K562 (cell line): ENCODE measurements at places on chromosomes 2 and 18.

- DNase-seq: no peak
Measured at GRCh38 chr2:62114564-62114963, 81.4 kb upstream of the B3GNT2 start.

DNA sequence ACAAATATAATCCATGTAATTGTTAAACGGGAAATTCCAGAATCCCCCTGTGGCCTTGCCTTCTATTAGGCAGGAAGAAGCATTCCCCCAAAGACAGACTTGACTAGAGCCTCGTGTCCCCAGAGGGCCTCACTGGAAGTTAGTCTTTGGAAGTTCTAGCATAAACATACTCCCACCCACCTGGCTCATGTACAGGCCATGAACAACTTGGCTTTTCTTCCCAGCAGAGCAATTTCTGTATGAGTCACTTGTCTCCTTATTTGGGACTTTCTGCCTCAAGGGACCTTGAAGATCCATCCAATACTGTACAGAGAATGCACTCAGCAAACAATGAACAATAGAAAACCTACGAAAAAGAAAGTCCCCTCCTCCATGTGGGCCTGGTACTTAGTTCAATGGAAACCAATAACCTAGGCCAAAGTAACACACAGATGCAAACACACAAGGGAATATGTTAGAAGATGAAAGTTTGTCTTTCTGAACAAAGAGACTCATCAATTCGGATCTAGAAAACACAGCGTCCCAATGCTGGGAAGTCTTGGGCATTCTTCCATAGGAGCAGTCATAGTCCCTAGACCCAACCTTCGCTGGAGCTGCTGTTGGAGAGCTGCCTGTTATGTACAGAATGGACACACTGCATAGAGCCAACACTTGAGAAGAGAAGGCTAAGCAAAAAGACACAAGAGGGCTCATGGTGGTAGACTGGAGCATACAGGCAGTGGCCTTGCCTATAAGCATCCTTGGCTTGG is 303.5 kb downstream of the HRH4 start:
- no peak for DNase-seq

GRCh38 chr2:88638743-88639142 is 11.5 kb upstream of the EIF2AK3 start:
- no peak for DNase-seq

DNA sequence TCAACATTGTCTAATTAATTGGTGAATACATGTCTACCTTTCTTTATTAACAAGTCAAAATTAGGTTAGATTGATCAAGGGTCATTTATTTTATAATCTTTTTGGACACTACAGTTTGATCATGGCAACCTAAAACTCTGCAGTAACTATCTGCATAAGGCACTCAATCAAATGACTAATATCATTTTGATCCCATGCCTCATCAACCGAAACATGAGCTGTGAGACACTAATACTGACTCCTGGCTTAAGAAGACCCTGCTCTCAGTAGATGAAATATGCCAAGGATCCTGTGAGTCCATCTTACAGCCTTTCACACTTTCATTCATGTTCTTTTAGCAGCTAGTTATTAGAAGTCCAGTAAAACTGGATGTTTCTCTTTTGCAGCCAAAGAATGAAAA is 169.4 kb upstream of the CAVIN2 start:
- DNase-seq: no peak

- DNase-seq: no peak
Measured at GRCh38 chr18:12803069-12803936, 80.7 kb downstream of the PTPN2 start.

DNA sequence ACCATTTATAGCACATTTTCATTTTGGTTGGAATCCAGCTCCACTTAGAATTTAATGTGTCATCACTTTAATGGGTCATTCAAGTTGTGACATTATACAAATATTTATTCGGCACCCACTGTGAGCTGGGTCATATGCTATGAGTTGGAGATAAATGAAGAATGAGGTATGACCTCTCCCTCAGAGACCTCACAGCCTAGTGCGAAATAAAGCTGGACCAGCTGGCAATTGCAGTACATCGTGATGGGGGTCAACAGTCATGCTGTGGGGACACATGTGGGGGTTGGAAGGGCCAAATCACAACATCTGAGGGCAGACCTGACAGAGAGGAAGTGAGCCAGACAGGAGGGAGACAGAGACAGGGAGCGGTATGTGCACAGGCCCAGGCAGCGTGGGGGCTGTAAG is 175.4 kb downstream of the MAIP1 start:
- DNase-seq: no peak

GRCh38 chr18:70116949-70117348 is 88.5 kb downstream of the RTTN start:
- no peak for DNase-seq

DNA sequence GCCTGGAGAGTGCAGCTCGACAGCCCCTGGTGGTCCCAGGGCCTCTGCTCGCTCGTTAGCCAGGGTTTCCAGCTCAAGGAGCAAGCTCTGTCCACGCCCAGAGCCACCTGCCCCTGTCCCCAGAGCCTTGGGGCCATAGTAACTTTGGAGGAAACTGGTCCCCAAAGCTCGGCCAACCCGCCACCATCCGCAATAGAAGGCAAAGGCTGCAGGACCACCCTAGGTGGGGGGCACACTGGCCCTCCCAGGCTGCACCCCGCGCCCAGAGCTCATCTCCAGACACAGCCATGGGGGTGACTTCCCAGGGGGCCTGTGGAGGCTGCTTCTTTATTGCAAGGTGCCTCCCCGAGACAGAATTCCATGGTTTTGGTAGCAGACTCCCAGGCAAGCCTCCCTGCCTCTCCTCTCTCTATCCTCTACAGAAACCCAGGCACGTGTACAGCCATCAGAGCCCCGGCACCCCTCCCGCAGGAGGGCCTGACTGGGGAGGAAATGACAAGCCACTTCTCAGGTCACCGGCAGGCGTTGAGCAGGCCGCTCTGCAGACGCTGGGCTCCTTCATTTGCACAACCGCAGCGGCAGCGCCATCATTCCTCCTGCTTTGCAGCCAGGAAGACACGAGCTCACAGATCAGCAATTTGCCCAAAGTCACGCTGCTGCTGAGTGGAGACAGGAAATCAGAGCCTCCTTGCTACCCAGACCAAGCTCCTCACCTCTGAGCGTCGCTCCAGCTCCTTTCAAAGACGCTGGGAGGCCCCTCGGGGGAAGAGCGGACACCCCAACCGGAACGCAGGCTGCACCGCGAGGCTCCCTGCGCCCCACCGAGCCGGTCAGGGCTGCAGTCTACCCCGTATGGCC is 80.2 kb downstream of the NDUFA10 start:
- DNase-seq: no peak

DNA sequence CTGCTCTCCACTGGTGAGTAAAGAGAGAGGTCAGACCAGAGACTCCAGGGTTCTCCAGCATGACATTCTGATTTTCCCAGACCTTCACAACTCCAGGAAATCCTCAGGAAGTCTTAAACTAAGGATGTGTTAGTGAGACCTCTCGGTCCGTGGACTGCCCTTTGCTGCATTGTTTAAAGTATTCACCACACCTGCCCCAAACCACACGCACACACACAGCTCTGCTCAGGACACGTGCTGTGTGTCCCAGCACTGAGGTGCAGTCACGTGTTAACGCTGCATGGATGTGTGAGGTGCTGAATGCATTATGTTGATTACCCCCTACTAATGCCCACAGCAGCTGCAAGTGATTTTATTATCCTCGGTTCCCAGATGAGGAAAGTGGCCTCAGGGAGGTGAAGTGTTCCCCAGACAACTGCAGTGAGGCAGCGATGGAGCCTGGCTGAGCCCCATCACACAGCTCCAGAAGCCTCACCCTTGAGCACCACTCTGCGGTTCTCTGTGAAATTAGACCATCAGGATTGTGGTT is 68.4 kb downstream of the TRAPPC12 start:
- no peak for DNase-seq

- no peak for DNase-seq
Measured at GRCh38 chr2:52404866-52405265, 1362.7 kb upstream of the CHAC2 start.

GRCh38 chr2:158788951-158789350 is 6.2 kb upstream of the DAPL1 start:
- DNase-seq: no peak

DNA sequence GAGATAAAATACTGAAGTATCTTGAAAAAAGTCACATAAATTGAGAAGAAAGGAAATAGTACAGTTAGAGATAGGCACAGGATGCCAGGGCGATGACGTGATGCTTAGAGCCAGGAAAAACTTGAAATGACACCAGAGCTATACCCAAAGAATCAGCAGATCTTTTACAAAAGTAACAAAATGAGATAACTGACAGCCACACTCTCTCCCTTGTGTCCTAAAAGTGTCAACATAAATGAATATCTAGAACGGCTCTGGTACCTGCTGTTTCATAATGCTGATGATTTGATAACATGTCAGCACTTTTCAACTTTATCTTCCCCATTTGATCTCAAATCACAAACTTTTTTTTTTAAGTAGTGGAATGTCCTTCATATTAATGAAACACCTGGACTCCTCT is 45.6 kb upstream of the ZC3H15 start:
- DNase-seq: peak; percentile 18

DNA sequence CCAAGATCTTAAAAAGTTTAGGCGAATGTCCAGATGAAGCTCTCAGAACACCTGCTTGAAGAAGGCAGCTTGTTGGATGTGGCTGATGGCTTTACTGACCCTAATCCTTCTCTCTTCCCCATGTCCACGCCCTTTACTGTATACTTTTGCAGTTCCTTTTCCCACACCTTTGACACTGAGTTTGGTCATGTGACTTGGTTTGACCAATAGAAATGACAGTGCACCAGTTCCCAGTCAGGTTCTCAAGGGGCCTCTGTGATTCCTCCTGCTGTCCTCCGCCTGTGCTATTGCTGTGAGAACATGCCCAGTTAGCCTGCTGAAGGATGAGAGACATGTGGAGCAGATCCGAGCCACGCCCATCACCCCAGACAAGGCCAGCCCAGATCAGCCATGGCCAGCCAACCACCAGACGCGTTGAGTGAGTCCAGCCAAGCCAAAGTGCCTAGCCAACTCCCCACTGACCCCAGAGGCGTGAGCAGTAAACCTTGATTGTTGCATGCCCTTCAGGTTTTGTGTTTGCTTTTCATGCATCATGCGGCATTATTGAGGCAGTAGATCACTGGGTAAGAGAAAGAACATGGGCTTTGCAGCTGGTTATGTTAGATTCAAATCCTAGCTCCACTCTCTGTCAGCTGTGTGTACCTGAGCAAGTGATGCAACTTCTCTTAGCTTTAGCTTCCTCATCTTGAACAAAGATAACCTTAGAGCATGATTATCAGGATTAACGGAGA is 258.0 kb upstream of the SIX2 start:
- DNase-seq: no peak

- peak; percentile 56 for DNase-seq
Measured at GRCh38 chr2:27085673-27086089, 891 bp upstream of the KHK start.

GRCh38 chr2:75200140-75201096 is 1.1 kb upstream of the TACR1 start:
- DNase-seq: no peak

- DNase-seq: no peak
Measured at GRCh38 chr18:12890964-12891363, 6.9 kb upstream of the PTPN2 start.

DNA sequence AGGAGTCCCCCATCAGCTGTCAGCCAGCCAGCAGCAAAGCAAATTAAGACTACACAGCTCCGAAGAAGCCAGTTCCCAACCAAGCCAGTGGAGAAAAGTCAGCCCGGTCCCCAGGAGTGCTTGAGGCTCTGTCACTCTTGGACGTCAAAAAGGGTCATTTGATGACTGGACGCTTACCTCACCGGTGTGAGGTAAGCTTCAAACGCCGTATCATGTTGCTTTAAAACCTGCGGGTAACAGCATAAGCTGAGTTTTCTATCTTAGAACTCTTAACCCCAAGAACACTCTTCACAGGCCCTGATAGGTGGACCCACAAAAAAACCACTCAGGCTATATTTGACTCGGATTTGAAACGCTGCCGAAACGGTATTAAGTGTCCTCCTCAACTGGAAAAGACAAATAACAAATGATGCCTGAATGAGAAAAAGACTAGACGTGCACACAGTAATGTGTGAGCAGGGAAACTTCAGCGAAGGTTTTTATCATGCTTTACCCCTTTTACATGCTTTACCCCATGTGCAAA is 682 bp upstream of the LNPK start:
- peak; percentile 81 for DNase-seq

DNA sequence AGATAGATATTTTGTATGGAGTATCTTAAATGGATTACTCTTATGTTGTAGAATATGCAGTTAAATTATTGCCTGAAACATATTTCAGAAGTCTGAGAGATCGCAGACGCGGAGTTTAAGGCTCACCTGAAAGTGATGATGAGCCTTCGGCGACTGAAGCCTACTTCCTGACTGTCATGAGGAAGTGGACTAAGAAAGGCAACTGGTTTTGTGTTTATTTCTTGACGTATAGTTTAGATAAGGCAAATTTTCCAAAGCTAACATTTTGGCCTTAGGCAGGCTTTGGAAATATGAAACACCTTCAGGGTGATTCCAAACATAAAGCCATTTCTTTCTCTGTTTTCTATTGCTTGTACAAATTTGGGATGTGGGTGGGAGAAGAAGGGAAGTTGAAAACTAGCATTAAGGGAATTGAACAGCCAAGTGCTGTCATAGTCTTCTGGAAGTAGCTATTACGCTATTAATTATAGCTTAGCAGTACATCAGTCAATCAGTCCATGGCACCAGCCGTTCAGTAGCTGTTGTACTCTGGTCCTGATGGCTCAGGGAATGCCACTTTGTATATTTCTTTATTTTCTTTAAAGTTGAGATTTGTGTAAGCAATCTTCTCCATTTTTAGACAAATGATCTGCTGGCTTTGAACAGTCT is 1.5 kb downstream of the GRHL1 start:
- DNase-seq: no peak

- no peak for DNase-seq
Measured at GRCh38 chr2:236107942-236108625, 60.1 kb downstream of the GBX2 start.

GRCh38 chr18:36798738-36799473 is 29.9 kb downstream of the TPGS2 start:
- DNase-seq: peak; percentile 55

- no peak for DNase-seq
Measured at GRCh38 chr2:121716126-121716525, 20.5 kb downstream of the NIFK start.

- DNase-seq: peak; percentile 86
Measured at GRCh38 chr18:47184419-47185050, 8.4 kb upstream of the IER3IP1 start.

- no peak for DNase-seq
Measured at GRCh38 chr2:232213176-232213575, 165.4 kb upstream of the ALPP start.

DNA sequence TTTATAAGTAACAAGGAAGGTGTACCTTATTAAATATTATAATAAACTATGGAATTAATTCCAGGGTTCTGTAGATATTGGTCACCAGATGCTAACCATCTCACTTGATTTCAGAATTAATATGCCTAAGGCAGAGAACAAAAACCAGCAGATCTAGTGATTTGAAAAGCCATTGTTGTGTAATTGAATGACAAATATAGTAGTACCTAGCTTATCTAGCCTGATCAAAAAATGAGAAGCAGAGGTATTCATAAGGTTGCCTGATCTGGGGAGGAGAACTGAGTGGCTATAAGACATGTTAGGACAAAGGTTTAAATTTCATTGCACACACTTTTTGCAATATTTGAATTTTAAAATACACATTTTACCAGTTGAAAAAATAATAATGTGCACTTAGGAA is 132.0 kb upstream of the UBE2E3 start:
- DNase-seq: no peak
